Activated T-helper 9 cell treated with anti-CD3 and anti-CD28 coated beads, Interleukin-2, amount 50 U/mL, for 16 hours (primary cell): ENCODE measurements at places on chromosomes 1 and 21.

DNA sequence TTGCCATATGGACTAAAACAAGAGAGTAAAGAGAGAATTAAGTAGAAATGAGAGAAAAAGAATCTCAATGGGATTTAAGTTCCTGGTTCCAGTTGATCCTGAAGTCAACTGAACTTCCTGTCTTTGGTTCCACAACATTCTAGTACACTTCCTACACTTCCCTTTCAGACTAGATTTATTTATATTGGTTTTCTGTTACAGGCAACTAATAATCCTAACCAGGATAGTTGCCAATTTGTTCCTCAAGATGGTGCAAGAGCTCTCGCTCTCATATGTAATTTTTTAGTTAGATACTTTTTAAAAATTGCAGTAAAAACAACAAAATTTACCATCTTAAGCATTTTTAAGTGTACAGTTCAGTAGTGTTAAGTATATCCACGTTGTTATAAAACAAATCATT, 28.8 kb upstream of the TRIM45 start:
- DNase-seq, result no peak

DNA sequence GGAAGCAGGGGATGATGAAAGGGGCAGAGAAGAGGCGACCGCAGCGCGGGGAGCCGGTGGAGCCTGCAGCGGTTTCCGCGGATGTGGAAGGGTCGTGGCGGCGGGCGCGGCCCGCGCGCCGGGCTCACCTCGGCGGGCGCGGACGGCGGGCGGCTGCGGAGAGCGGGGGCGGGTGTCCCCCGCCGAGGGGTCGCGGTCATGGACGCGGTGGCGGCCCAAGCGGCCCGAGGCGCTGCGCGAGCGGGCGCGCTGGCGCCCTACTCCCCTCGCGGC, 572 bp downstream of the LPGAT1 start:
- no peak for DNase-seq

DNA sequence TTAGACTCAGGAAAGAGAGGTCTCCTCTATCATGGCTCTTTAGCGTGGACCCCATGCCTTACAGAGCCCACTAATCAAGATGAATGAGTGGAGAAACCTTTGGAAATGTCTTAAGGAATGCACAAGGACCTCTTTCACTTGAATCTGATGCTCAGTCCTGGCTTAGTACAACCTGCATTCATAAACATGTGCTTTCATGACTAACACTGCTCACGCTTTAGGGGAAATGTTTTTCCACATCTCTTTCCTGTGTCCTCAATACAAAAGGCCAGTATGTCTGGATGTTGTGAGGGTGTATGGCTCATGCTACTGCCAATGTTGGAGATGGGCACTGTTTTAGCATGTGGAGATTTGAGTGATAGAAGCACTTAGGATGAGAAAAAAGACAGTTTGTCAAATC, 14.2 kb upstream of the GNG12 start:
- DNase-seq, result no peak

DNA sequence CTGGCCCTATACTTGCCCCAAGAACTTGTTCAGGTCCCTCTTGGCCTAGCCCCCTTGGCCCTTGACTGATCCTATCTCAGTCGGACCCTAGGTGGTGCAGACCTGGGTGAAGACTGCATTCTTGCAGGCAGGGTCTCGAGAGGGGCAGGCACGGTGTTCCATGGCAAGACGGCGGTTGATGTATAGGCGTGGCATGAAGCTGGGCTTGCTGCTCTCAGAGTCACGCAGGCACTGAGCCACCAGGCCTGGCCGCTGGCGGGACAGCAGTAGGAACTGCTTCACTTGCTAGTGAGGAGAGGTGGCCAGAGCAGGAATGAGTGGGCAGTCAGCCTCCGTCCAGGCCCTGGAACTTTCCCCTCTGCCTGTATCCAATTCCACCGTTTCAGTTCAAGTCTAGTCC, 3.8 kb downstream of the HECTD3 start:
- DNase-seq, result no peak

GRCh38 chr21:38675182-38675824, 130.4 kb upstream of the ETS2 start:
- DNase-seq, result no peak
